PC-3 (cell line): ENCODE measurements at places on chromosomes 3 and 15. TPM values are rescaled to one million over a fixed set of nuclear protein-coding genes. Genes with fewer than 3 reads are reported as not detected.

The C3orf22 gene
- total RNA-seq = not detected in 2 replicates

GRCh38 chr15:50940506-50940905 lies 32.0 kb downstream of the AP4E1 start:
- H3K36me3 ChIP-seq = peaks cover 2% of the 10 kb centered on the region; the same call in 1 of the 2 replicates
- H3K4me3 ChIP-seq = no peak overlapping the region
- H3K4me1 ChIP-seq = peaks cover 13% of the 10 kb centered on the region
- H3K27ac ChIP-seq = no peak overlapping the region

GRCh38 chr3:192216067-192216466 lies 511.3 kb downstream of the FGF12 start:
- H3K27me3 ChIP-seq = peaks cover 20% of the 10 kb centered on the region
- no peak for DNase-seq
- no peak overlapping the region for H3K4me3 ChIP-seq
- H3K36me3 ChIP-seq = no peaks in the 10 kb centered on the region
- H3K4me1 ChIP-seq = no peaks in the 10 kb centered on the region

DNA sequence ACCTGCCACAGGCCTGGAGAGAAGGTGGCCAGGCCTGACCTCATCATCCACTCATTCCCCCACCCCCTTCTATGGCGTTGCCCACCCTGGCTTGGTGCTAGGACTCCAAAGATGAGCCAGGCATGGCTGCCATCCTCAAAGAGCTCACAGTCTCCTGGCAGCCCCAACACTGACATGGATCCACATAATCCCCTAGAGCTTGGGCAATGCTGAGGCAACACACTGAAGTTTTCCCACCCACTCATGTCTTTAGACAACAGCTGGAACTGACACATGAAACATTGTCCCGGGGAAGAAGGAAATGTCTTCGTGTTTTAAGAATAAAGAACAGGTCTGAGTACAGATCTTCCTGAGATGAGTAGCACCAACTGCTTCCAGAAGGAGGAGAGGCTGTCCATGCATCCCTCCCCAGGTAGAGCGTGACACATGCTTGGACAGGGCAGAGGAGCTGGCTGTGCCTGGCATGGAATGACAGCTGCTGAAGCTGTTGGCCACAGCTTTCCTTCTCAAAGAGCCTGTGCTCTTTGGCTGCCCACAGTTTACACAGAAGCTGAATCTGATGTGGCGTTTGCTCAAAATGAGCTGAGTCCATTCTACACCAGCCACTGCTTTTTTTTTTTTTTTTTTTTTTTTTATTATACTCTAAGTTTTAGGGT lies 70.1 kb downstream of the HOMER2 start:
- H3K27ac ChIP-seq = no peak overlapping the region
- no peaks in the 10 kb centered on the region for H3K27me3 ChIP-seq
- H3K4me3 ChIP-seq = no peak overlapping the region
- DNase-seq = no peak
- H3K4me1 ChIP-seq = no peaks in the 10 kb centered on the region

The SI gene
- not detected in 2 replicates for total RNA-seq

DNA sequence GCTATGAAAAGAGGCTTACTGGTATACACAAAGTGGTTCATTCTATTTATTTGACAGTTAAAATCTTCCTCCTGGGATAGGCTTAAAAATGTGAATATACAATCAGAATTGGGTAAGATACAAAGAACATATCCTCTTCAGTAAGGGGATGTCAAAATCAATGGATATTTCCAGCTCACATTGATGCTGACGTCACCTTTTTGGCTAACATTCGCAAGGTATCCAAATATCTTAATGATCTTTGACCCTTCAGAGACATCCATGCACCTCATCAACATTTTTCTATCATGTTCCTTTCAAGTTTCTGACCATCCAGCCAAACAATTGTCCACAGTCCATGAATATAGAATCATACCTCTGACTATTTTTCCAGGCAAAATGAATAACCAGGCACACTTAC lies 697.3 kb downstream of the NR2F2 start:
- no peaks in the 10 kb centered on the region for H3K36me3 ChIP-seq
- DNase-seq = no peak
- no peaks in the 10 kb centered on the region for H3K27me3 ChIP-seq
- no peak overlapping the region for H3K4me3 ChIP-seq
- H3K4me1 ChIP-seq = no peaks in the 10 kb centered on the region

DNA sequence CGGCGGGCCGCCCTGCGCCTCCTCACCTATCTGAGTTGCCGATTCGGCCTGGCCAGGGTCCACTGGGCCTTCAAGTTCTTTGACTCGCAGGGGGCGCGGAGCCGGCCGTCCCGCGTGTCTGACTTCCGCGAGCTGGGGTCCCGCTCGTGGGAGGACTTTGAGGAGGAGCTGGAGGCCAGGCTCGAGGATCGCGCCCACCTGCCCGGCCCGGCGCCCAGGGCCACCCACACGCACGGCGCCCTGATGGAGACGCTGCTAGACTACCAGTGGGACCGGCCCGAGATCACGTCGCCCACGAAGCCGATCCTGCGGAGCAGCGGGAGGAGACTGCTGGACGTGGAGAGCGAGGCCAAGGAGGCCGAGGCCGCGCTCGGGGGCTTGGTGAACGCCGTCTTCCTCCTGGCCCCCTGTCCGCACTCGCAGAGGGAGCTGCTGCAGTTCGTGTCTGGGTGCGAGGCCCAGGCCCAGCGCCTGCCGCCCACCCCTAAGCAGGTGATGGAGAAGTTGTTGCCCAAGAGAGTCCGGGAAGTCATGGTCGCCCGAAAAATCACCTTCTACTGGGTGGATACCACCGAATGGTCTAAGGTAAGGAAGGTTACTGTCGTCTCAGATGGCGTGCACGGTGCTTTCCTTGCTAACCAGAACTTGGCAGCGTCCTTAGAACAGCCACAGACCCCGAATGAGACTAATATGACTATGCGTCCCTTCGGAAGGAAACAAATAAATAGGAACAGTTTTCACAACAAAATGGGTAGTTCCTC lies 567 bp downstream of the TICRR start:
- H3K36me3 ChIP-seq = peaks cover 17% of the 10 kb centered on the region
- H3K27me3 ChIP-seq = no peaks in the 10 kb centered on the region
- peaks cover 11% of the 10 kb centered on the region; the same call in 1 of the 2 replicates for H3K4me1 ChIP-seq

The CCDC33 gene
- 0.77 TPM in 1 of 2 replicates, not detected in the other for total RNA-seq

- H3K27ac ChIP-seq = no peak overlapping the region
- DNase-seq = no peak
- peaks cover 8% of the 10 kb centered on the region; the same call in 1 of the 2 replicates for H3K4me1 ChIP-seq
- no peaks in the 10 kb centered on the region for H3K36me3 ChIP-seq
- H3K27me3 ChIP-seq = peaks cover 22% of the 10 kb centered on the region
Observed at GRCh38 chr15:29143293-29143692, 126.3 kb downstream of the NSMCE3 start.

GRCh38 chr15:69743091-69743490 lies 290.5 kb downstream of the RPLP1 start:
- peaks cover 18% of the 10 kb centered on the region for H3K27me3 ChIP-seq
- H3K27ac ChIP-seq = no peak overlapping the region
- no peak for DNase-seq
- H3K4me1 ChIP-seq = no peaks in the 10 kb centered on the region

The ALS2CL gene
- total RNA-seq = 30.1 and 36.3 TPM in 2 replicates

The CELF6 gene
- not detected in 2 replicates for total RNA-seq

GRCh38 chr3:159624616-159625015 lies 364.0 kb upstream of the IL12A start:
- H3K4me1 ChIP-seq = peaks cover 60% of the 10 kb centered on the region
- peak; percentile 51 for DNase-seq
- no peak overlapping the region for H3K27ac ChIP-seq
- no peaks in the 10 kb centered on the region for H3K27me3 ChIP-seq
